ENCODE measurements at places on chromosomes 7 and 10. TPM values are rescaled to one million over a fixed set of nuclear protein-coding genes. Genes with fewer than 3 reads are reported as not detected.

Gene HTRA1
- 44.0 TPM for polyA plus RNA-seq

Gene AHCYL2
- 13.9 TPM for polyA plus RNA-seq

Gene SKAP2
- polyA plus RNA-seq, result 24.6 TPM

Gene FAM53B
- polyA plus RNA-seq, result 23.2 TPM

Gene ANLN
- 36.6 TPM for polyA plus RNA-seq

Gene ZNF479
- not detected for polyA plus RNA-seq

GRCh38 chr7:129188372-129188891 is at the start of gene SMO:
Gene SMO (plus strand): TSS chr7:129188633. CDS start chr7:129189152, 519 bp downstream.
- peak; percentile 88 for DNase-seq

DNA sequence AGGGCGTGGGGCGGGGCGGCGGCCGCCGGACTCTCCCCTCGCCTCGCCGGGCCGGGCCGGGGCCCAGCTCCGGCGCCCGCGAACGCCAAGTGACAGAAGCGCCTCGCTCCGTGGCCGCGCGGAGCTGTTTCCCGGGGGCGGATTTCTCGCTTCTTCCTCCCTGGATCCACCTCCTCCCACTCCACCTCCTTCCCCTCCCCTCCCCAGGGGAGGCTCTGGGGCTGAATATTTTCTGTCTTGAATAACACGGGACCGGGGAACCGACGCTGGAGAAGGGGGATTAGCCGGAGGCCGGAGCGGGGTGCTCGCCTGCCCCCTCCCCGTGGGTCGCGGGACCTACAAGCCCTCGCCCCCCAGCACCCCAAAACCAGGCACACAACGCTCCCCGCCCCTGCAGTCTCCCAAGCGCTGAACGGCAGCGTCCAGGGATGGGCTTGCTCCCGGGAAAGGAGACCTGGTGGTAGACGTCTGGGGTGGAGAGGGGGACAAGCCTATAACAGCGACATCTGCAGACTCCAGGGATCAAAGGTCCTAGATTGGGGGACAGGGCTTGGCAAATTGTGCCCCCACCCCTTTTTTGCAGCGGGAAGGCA is at the start of gene ARHGAP21:
Gene ARHGAP21 (minus strand): TSS at position 100 of the 593 bp plus-strand sequence. CDS start 1,988 bp downstream, outside the sequence.
- peak; percentile 90 for DNase-seq

GRCh38 chr7:156402255-156402654 is 238.3 kb upstream of the RNF32 start:
- DNase-seq, result no peak

DNA sequence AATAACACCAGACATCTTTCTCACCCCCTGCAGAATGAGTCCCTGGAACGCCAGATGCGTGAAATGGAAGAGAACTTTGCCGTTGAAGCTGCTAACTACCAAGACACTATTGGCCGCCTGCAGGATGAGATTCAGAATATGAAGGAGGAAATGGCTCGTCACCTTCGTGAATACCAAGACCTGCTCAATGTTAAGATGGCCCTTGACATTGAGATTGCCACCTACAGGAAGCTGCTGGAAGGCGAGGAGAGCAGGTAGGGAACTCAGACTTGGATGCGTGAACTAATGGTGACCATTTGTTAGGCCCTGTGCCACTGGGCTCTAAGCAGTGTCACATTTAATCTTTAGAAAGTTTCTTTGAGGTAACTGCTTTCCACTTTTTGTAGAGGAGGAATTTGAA is 7.1 kb downstream of the VIM start:
- no peak for DNase-seq

- no peak for DNase-seq
These were observed 19.9 kb downstream of the TMEM72 start for GRCh38 chr10:44930904-44931620.

DNA sequence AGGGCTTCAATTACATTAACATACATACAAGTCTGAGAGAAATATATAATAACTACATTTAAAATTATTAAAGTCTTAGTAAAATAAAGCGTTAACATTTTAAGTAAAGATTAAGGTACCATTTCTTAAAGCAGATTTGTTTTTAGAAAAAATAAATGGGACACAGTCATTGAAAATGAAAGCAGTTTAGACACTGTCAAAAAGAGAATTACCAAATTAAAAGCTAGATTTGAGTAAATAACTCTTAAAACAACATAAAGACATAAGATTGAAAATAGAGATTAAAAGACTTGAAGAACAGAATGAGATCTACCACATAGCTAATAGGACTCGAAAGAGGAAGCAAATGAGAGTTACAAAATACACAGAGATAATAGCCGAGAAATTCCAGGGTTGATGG is 562.2 kb upstream of the FOXK1 start:
- no peak for DNase-seq

- no peak for DNase-seq
These were observed 67.0 kb upstream of the ATRNL1 start for GRCh38 chr10:115026056-115026745.
